ENCODE measurements at places on chromosomes 2 and 18.

DNA sequence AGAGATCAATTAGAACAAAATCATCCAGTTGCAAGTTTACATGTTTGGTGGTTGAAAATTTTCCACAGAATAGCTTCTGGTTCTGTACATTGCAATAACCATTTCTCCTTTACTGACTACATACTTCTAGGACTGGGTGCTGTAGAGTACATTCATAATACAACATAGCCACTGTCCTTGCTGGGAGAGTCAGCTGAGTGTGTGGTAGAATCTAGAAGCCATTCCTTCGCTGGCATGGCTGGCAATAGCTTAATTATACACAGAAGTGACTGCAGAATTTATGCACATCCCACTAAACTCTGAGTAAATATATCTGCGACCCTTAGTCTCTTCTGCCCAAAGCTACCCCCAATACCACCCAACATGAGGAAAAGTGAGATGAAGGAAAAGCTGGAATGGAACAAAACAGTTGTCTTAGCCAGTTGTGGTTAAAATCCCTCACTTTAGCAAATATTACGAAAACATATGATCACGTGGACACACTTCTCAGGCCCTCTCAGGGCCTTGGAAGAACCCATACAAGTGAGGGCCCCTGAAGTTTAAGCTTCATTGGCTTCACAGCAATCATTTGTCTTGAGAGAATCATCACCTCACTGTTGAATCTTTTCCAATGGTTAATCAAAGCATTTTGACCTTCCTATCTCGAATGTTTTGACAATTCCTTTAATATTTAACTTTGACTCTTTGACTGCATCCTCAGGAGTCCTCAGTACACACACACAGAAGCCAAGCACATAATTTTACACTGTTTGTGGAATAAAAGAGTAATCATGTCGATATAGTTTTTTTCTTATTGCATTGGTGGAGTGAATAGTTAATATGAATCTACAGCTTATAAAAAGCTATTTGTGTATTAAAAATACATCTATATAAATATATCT lies 225.1 kb downstream of the ZNF385B start:
- DNase-seq: no peak

DNA sequence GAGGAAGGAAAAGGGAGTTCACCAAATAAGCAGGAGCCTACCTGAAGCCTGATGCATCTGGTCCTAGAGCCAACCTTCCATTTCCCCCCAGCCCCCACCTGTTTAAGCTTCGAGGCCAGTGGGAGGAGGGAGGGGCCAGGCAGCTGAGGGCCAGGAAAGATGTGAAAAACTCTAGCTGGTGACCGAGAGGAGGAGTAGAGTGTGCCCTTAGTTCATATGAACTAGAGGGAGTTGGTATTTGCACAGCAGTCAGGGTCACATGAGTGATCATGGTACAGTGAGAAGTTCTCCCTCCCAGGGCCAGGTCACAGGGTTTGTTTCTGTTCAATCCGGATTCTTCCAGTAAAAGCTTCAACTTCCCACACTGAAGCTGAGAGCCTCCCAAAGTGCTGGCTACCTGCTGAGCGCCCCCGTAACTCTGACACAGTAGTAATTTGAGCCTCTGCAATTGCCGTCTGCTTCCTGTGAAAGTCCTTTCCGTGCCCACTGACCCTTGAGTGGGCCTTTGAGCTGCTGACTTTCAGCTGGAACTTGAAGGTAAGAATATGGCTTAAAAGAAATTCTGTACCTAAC lies at the start of gene SULT1C2:
TSS of gene SULT1C2 (plus strand) at position 362 of the 573 bp plus-strand sequence. CDS start 4,773 bp downstream, outside the sequence.
- no peak for DNase-seq

DNA sequence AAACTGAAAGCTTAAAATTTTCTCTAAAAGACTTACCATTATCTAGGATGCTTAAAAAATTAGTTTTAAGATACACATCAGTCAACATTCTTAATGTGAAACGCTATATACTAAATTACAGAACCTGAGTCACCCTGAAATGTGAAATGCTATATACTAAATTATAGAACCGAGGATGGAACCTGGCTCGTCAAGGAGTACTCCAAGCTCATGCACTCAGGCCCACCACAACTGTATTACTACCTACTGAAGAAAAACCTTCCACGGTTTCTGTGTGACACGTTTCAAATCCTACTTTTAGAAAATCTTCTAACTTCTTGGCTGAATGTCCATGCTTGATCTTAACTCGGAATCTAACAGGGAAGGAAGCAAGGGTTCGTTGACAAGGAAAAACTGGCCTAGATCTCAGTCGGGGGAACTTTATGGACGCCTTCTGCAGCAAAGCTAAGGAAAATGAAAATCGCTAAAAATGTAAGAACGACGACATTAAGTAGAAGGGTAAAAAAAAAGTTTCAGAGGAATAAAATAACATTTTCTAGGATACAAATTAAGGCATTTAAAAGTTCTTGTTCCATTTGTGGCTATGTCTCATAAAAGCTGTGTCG lies 1.4 kb downstream of the PRKD3 start:
- DNase-seq: no peak

DNA sequence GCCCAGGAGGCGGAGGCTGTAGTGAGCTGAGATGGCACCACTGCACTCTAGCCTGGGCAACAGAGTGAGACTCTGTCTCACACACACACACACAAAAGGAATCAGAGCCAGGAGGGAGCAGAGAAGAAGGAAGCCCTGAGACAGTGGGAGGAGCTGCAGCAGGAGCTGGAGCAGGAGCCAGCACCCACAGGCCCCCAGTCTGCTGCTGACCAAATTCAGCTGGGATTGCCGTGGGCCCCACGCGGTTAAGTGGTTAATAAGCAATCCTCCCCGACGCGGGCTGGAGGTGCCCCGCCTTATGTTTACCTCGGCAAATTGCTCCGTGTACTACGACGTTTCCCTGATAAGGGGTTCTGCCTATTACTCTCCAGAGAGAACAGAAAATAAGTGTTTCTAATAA lies 265.3 kb downstream of the TWIST2 start:
- DNase-seq: no peak

GRCh38 chr2:181070836-181071200 lies 90.4 kb downstream of the UBE2E3 start:
- no peak for DNase-seq
